ENCODE measurements at places on chromosomes 2 and 18.

DNA sequence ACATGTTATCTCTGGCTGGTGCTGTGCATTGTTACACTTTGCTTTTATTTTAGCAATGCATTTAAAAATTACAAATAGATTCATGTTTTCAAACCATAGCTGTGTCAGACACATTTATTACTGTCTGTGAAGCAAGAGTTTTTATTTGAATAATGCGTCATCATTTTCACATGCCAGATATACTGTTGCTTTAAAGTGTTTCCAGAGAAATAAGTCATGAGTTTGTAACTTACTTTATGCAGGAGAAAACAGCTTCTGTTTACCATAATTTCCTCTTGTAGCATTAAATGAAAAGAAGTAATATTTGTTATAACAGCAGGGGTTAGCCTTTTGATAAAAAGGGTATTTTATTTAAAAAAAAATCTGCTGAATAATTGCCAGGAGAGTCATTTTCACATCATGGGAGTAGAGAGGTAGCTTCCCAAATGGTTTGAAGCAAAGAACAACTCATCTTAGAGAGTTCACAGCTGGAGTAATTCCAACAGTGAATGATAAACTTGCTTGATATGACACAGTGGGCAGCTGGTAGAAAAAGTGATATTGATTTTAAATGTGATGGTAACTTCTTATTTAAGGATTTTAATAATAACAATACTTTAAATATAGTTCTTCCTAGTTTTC is 1274.5 kb upstream of the CRIM1 start:
- no peak for DNase-seq

DNA sequence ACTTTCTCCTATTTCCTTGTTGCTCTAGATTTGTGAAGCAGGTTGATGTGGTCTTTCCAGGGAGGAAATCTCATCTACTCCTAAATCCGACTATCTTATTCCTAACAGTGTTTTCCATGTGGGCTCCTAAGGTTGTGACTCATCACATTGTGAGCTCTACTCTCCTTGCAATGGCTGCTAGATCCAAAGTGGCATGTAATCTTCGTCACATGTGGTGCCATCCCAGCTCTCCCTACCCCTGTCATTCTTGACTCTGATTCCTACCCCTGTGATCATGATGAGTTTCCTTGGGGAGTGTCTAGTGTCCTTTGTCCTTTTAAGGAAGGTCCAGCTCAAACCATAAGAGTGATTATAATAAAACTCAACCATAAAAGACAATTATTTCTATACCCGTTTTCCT is 47.3 kb upstream of the GULP1 start:
- no peak for DNase-seq

DNA sequence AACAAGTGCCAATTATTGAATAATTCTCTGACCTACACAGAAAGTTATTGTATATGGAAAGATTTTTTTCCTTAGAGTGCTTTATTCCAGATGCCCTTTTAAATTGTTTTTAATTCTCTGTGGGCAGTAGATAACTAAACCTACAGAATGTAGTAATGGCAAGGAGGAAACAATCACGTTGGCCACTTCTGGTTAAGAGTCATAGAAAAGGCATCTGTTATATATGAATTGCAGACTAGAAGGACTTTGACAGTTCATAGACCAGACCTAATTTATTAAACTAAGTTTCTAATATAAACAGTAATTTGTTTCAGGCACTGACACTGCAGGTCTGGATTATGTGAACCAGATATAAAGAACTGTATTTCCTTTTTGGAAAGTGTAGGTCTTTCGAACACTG is 607.5 kb downstream of the PLCL1 start:
- no peak for DNase-seq

DNA sequence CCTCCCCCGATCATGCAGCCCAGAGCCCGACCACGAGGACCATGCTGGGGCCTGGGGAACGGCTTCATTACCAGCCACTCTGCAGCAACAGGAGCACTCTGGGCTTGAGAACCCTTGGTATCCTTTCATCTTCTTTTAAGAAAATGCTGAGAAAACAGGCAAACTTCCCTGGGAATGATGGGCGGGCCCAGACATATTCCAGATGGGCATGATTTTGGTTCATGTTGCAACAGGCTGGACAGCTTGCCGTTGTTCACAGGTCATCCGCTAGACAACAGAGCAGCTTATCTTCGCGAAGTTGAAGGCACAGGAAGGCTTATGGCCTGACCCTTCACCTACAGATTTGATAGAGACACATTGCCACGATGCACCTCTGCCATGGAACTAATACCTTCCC is 121.0 kb downstream of the KLHL29 start:
- no peak for DNase-seq

GRCh38 chr2:203867561-203868200 is at the start of gene CTLA4:
Gene CTLA4, plus strand, starts transcription at chr2:203867771. Its CDS starts 172 bp downstream, at chr2:203867943.
- DNase-seq, result no peak
